Activated CD4-positive, alpha-beta T cell treated with anti-CD3 and anti-CD28 coated beads for 1 hour (primary cell): ENCODE measurements at places on chromosomes 12 and 14.

DNA sequence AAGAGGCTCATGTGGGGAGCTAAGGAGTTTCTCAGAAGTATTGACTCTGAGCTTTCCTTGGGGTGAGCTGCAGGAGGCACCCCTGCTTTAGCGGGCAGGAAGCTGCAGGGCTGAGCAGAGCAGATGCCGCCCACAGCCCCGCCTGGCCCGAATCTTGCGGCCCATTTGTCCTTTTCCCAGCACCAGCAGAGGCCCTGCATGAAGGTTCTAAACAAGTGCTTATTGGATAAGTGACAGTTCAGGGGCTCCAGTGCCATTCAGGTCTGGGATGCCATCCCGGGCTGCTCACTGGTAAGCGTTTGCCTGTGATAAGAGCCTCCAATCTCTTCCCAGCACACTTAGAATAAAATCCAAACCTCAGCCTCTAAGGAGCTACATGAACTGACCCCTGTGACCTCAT is 11.4 kb downstream of the RILPL1 start:
- DNase-seq = no peak

DNA sequence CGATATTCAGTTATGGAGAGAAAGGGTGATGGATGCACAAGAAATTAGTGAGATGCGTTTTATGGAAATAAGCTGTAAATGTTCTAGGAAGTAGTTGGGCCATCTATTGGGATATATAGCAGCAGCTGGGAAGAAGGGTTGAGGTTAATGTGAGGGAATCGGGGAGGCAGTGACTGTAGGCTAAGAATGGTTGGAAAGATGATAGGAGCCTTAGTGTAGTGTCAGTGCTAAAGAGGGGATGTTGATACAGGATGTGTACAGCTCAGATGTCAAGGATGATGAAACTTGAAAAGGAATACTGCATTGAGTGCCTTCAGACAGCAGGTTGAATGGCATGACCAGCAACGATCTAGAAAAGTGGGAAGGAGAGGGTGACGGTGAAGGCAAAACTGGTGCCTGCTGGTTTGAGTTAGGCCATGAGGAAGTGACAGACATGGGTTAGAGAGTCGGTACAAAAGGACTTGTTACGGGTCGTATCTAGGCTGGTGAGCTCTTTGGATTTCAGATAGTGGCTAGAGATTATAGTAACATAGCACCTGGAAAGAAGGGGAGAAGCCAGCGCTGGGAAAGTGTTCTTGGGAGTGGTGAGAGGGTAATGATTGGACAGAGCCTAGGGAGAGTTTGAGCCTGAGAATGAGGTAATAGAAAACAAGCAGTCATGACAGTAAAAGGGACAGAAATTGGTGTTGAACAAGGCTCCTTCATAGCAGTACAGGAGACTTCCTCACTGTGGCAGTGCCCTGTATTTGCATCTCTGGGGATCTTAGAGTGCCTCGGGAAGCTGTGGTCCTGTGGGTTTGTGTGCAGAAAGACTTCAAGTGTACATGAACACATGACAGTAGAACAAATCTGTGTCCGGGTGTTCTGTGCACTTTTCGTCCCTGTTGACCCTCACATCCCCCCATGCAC is 9.6 kb downstream of the MARS1 start:
- no peak for DNase-seq

GRCh38 chr14:38261620-38262019 is 5.7 kb upstream of the CLEC14A start:
- DNase-seq = no peak

GRCh38 chr12:106214571-106214970 is 33.2 kb downstream of the CKAP4 start:
- no peak for DNase-seq

DNA sequence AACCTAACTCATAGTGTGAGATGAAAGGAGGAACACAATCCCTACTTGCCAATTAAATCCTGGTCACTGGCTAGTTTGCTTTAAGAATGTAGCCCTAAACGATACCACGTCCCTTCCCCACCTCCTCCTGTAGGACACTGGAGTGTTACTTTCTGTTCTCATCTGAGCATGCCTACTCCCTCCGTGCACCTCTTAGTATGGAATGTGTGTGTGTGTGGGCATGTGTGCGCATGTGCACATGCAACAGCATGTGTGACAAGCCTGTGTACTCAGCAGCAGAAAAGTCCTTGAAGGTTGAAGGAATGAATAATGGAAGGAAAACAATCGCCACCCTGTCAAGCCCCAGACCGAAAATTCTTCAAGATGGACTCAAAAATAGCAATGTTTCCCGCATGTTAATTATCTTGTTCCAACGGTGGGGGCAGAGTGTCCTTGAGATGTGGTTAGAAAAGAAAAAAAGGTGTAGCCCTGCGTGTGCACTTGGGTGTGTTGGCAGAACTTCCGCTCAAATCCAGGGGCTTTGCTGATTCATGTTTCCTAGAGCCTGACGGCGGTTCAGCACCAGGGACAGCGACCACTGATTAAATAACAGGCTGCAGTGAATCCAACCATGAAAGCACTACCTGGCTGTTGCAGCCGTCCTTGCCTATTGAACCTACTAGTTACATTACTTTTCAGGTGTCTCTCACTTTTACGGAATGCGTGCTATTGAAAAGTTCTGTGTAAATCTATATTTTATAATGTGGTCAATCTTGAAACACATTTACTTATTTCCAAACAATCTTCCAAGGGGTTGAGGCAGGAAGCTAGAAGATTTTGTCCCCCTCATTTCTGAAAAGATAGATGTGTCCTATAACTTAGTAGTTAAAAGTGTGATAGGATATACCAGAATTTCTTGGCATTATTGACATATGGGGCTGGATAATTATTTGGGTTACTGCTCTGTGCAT is 79.8 kb downstream of the SRRM4 start:
- no peak for DNase-seq

- no peak for DNase-seq
These were observed 48.5 kb downstream of the CHST11 start for GRCh38 chr12:104505095-104505818.

DNA sequence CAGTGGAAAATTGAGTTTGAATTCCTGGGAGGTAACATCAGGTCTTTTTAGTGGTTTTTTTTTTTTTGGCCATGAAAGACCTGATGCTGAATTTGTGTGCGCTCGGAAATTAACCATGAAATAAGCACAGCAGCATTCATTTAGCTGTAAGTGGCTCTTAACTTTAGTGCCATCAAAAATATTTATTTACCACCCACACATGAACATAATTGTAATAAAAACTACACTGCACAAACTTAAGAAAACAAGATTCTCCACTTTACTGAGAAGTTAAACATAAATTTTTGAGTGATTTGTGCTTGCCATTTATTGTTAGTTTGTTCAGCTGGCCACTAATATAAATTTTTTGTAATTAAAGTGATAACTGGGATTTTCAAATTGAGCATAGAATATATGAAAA is 2.4 kb downstream of the SLC41A2 start:
- no peak for DNase-seq

DNA sequence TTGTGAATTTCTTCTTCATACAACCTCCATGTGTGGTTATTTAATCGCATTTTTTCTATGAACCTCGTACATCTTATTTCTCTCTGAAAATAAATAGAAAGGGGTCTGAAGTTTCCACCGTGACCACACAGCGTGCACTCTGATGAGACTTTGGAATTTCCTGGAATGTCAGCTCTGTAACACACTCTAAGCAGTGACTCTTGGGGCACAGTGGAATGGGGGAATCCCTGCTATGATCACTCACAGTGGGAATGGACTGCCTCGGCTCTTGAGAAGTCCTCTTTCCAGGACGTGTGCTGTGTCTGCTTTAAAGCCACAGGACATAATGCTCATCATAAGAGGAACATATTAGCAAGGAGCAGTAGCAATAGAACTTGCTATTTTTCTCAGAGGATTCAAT is 416.2 kb downstream of the EGLN3 start:
- DNase-seq = no peak

DNA sequence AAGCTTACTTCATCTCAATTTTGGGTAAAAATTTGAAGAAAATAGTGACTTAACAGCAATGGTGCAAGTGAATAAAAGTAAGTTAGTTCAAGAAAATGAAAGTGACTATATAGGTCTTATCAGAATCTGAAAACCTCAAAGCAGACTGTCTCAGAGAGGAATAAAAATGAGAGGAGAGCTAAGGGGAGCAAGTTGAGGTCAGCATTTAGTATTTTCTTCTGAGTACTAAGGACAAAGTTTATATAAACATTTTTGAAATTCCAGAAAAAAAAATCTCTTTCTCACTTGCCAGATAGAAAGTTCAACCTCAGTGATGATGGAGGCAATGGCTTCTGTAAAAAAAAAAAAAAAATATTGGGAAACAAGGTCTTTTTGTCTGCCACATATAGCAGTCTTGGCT is 414.1 kb downstream of the NPAS3 start:
- DNase-seq = no peak

- no peak for DNase-seq
These were observed 2.8 kb upstream of the LTBP2 start for GRCh38 chr14:74614508-74615495.

GRCh38 chr12:83613586-83614110 is 926.9 kb downstream of the TMTC2 start:
- DNase-seq = no peak

DNA sequence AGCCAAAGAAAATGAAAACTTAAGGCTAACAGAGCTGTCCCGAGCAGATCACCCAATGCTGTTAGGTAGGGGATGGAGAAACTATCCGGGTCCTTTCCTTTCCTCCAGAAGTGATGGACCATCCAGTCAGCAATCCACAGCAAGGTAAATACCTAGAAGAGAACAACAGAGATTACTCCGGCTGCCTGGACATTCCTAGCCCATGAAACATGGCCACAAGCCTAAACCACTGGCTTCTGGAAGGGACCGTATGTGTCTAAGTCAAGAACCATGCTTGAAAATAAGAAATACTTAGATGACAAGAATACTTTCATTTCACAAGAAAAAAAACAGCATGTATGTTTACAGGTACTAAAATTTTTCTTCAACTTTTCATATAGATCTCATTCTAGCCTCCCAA is 152.9 kb downstream of the SLC41A2 start:
- no peak for DNase-seq
